Right cardiac atrium (tissue), 5 donors: ENCODE measurements at places on chromosomes 12 and 14.

GRCh38 chr12:115811045-115811444 lies 466.4 kb downstream of the MED13L start:
- DNase-seq, result no peak

DNA sequence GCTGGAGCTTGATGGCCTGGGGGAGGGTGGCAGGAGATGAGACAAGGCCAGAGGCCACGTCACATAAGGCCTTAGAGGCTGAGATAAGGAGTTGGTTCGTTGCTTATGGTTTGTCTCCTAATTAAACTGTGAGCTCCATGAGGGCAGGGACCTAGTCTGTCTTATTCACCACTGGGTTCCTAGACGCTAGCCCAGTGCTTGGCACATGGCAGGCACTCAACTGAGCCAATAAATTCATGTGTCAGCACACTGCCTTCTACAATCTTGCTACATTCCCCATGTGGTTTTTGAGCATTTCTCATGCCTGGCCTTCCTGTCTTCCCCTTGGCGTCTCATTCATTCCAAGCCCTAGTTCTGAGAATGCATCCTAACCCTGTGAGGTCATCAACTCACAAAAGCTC lies 92.5 kb upstream of the MED13L start:
- DNase-seq, result no peak

DNA sequence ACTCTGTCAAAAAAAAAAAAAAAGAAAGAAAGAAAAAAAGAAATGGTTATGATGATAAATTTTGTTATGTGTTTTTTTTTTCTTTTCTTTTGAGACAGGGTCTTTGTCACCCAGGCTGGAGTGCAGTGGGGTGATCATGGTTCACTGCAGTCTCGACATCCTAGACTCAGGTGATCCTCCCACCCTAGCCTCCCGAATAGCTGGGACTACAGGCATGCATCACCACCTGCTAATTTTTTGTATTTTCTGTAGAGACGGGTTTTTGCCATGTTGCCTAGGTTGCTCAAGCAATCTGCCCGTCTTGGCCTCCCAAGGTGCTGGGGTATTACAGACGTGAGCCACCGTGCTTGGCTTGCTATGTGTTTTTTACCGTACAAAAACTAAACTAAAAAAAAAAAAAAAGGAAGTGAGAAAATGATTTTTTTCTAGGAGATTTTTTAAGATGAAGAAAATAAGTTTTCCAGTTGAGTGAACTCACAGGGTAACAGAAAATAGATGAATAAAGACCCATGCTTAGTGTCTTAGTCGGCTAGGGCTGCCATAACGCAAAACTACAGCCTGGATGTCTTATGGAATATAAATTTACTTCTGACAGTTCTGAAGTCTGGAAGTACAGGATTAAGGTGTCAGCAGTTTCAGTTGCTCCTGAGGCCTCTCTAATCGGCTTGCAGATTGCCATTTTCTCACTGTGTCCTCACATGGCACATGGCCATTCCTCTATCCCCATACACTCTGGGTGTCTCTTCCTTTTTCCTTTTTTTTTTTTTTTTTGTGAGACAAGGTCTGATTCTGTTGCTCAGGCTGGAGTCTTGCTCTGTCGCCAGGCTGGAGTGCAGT lies 13.2 kb upstream of the APOF start:
- no peak for DNase-seq

- DNase-seq, result no peak
Measured at GRCh38 chr14:67940486-67941455, 121.2 kb downstream of the RAD51B start.

- DNase-seq, result no peak
Measured at GRCh38 chr14:99329711-99330315, 57.8 kb upstream of the BCL11B start.

DNA sequence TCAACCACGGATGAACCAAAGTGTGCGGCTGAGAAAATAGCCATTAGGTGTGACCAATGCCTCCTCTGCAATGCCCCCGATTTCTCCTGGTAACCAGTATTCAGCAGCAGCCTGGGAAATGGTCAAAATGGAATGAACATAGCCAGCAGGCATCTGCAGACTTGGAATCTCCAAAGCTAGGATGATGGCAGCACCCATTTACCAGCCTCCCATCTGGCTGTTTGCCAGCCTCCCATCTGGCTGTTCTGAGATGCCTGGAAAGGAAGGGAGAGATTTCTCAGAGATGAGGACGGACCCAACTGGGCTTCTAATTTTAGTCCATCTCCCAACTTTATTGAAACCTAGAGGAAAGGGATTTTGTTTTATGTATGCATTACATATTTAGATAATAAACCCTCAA lies 16.2 kb downstream of the CLMN start:
- DNase-seq, result no peak

DNA sequence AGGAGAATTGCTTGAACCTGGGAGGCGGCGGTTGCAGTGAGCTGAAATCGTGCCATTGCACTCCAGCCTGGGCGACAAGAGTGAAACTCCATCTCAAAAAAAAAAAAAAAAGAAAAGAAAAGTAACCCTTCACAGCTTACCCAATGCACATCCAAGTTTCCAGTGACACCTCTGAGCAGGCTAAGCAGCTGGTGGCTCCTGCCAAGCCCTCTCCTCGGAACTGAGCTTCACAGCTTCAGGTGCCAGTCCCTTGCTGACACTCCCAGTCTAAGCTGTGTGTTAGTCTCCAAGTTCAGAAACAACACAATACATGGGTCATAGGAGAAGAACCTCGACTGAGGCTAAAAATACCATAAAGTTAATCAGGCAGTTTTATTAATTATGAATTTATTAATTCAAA lies 7.9 kb downstream of the CD9 start:
- peak; percentile 26 for DNase-seq

- DNase-seq, result no peak
Measured at GRCh38 chr12:76523408-76523807, 36.2 kb downstream of the OSBPL8 start.

GRCh38 chr14:89503431-89503996 lies 86.5 kb upstream of the FOXN3 start:
- DNase-seq, result no peak

DNA sequence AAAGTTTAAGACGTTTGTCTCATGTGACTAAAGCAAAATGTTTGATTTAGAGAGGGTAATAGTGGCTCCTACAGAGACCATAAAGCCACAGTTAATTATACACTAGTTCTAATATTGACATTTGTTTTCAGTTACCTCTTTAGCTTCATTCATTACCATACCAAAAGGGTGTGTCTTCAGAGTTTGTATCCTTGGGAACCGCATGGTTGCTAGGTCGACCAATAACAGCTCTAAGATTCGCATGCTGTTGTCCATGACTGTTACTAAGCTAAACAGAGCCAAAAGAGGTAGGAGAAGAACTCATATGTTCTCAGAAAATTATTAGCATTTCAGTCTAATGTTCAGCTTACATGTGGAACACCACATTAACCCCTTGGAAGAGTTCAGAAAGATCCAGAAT lies 36.2 kb upstream of the ETNK1 start:
- no peak for DNase-seq

DNA sequence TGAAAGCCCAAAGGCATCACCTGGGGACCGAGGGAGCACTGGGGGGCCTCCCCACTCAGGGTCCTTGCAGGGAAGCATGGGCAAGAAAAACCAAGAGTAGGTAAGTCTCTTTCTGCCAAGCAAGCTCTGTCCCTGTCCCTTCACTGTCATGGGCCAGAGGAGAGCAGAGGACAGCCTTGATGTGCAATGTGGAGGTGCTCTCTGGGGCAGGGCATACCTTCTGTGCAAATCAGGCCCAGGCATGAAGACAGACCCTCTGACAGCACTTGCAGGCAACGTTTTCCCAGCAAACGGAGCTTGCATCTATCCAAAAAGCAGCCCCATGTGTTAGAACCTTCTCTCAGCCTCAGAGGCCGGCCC lies 192.5 kb upstream of the PWP1 start:
- DNase-seq, result no peak

DNA sequence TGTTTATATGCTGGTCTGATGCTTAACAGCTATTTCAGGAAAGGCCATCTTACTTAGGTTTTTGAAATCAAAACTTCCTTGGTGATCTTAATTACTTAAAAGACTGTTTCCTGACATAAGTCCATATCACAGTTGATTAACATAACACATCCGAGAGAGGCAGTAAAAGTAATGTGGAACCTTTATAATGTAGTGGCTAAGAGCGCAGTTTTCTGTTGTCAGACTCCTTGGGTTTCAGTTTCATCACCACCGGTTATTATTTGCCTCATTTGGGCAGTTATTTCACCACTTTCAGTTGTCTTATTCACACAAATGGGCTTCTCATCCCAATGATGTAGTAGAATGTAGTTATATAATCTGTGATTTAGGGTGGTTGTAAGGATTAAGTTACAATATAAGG lies 30.9 kb downstream of the TBC1D15 start:
- DNase-seq, result no peak

GRCh38 chr12:27772328-27773049 lies 7.5 kb upstream of the KLHL42 start:
- no peak for DNase-seq

- DNase-seq, result no peak
Measured at GRCh38 chr12:28051516-28052354, 79.2 kb upstream of the PTHLH start.

DNA sequence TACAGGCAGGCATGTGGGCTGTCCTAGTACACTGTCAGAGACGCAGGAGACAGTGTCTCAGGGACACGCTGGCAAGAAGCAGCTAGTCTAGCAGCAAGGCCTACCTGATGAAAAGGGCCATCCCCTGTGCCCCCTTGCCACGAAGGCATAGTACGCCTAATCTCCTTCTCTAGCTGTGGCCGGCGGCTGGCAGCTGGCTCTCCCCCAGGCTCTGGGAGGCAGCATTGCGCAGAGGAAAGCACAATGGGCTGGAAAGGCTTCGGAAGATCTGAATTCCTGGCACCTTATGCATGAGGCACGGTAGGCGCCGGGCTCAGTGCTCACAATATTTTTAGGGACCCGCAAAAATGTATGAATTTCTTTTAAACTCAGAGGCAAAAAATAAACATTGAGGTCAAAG lies 16.0 kb upstream of the PLEKHH1 start:
- DNase-seq, result peak; percentile 27

DNA sequence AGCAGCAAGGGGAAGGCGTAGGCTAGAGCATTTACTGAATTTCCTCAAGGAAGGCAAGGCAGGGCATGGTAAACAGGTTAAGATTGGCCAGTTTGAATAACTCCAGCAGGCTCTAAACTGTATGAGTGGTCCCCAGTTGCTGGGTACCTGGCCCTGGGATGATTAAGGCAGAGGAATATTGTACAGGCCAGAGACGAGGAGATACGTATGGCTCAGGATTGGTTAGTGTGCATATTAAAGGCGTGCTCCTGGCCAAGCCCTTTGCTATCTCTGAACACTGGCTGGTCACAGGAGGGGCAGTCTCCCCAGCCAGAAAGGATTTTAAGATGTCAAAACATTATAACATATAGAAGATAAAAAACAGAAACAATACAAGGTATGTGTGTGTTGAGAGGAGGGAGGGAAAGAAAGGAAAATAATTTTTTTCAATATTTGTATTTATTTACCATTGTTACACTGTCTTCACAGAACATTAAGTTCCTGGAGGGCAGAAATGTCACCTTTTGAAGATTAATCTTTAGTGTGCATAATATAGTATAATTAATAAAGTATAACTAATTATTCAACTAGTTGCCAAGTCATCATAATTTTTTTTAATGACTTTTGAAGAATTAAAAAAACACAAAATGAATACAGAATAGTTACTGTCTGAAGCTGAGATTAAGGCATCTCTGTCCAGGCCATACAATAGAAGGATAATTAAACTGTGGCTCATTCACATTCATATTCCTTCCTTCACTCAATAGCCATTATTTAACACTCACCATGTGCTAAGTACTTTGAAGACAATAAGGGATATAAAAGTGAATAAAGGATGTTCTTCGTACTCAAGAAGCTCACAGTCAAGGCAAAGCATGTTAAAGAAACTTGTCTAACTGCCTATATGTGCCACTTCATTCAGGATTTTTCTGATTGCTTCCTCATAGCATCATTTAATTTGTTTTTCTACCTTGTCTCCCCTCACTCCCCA lies 41.9 kb downstream of the DCP1B start:
- DNase-seq, result no peak

DNA sequence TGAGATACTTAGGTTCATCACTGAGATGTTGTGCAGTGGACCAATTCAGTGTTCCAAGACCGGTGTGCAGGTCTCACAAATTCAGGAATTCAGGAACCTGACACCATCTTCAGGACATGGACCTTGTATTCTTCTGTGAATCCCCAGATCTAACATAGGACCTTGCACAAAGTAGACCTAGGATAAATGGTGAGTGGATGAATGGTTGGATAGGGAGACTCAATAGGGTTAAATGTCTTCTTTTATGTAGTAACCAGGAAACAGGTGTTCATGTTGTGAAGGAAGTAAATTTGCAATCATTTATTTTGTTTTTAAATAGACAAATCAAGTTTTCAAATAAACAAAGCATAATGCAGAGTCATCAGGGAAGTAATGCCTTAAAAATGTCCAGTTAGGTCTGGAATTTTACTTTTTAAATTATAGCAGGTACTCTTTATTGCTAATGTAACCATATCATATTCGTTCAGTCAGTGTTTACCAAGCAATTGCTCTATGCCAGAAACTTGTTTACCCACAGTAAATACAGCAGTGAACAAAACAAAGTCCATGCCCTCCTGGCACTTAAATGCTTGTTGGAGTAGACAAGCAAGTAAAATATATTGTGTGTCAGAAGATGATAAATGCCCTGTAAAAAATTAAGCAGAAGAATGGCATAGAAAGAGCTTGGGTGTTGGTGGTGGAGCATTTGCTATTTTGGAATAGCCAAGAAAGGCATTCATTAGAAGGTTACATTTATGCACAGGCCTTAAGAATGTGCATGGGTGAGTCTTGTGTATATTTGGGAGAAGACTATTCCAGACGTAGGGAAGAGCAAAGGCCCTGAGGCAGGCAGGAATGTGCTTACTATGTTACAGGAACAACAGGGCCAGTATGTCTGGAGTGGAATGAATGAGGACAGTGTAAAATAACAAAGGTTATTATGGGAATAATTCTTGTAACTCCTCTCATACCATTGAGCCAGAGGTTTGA lies 26.3 kb downstream of the RXYLT1 start:
- no peak for DNase-seq

DNA sequence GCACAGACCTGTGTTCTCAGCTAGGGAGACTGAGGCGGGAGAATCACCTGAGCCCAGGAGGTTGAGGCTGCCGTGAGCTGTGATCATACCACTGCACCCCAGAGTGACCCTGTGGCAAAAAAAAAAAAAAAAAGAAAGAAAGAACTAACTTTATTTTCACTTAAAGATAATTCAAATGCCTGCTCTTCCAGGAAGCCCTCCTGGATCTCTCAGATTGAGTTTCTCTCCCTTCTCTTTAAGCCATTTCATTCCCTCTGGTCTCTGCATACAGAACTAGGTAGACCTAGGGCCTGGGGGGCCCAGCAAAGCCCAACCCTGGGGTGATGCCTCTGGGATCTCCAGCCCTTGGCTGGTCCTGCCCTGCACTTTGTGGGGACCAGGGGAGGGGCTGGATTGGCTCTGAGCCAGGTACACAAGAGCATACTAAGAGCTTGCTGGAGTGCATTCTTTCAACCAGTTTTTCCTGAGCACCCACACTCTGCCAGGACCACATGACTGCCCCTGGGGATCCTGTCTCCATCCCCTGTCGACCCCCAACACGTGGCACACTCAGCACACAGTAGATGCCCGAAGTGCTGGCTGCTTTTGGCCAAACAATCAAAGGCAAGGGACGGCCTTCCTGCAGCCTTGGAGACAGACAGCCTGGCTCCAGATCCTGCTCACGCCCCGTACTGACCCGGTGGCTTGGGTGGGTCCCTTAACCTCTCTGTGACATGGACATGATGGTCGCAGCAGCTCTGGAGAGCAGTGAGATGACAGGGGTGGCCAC lies 52.7 kb downstream of the CYP46A1 start:
- DNase-seq, result peak; percentile 84
